ENCODE measurements at places on chromosomes 2 and 18.

GRCh38 chr2:55048508-55049042, 1.7 kb downstream of the RTN4 start:
- peak; percentile 68 for DNase-seq

DNA sequence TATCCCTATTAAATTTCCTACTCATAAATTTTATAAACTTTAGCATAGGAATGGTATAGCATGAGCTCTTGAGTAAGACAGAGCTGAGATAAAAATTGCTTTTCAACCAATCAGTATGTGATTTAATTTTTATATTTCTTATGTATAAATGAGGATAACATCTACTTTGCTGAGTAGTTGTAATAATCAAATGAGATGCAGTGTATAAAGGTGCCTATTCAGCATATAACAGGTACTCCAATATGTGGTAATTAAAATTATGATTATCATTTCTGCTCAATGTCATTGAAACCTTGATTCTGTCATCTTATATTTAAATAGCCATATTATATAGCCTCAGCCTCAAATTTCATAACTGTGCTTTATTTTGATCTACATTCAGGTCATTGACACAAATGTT, 700.4 kb upstream of the SLC8A1 start:
- DNase-seq: no peak

- no peak for DNase-seq
Observed at GRCh38 chr18:6546229-6546628, 131.5 kb upstream of the L3MBTL4 start.

DNA sequence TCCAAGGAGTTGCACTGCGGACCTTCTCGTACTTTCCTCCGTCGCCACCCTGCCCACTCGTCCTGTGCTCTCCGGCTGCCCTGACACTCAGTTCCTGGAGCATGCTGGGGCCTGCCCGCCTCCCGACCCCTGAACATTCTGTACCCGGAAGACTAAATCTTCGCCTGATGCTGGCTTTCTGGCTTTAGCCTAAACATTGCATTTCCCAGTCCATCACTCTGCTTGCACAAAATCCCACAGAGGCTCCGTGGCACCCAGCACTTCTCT, 550 bp upstream of the SFXN5 start:
- DNase-seq: no peak

GRCh38 chr2:3667151-3667631, 9.2 kb downstream of the ALLC start:
- peak; percentile 91 for DNase-seq

DNA sequence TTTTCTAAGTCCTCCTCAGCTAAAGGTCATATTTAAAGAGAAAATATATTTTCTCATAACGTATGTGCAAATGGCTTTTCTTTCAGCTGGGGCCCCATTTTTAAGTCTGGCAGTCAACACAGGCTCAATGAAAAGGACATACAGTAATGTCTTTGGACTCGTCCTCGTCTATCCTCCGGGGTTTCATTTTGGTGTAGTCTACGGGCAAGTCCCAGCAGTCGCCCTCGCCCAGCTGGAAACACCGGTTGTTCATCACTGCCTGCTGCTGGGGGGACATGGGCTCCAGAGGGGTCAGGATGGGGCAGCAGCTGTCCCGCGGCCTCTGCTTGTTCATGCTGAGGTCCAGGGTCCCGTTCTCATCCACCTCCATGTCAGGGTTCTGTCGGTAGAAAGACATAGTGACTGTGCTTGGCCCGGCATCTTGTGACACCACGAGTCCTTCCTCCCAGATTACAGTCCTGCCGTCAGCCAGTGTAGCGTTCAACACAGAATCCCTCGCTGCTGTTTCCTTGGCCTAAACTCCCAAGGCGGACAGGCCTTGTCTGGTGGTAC, 144.9 kb upstream of the PXDN start:
- DNase-seq: no peak

- DNase-seq: peak; percentile 47
Observed at GRCh38 chr2:216622526-216622925, 10.7 kb upstream of the IGFBP2 start.

GRCh38 chr2:26633351-26633945, 7.7 kb downstream of the CIB4 start:
- DNase-seq: no peak

DNA sequence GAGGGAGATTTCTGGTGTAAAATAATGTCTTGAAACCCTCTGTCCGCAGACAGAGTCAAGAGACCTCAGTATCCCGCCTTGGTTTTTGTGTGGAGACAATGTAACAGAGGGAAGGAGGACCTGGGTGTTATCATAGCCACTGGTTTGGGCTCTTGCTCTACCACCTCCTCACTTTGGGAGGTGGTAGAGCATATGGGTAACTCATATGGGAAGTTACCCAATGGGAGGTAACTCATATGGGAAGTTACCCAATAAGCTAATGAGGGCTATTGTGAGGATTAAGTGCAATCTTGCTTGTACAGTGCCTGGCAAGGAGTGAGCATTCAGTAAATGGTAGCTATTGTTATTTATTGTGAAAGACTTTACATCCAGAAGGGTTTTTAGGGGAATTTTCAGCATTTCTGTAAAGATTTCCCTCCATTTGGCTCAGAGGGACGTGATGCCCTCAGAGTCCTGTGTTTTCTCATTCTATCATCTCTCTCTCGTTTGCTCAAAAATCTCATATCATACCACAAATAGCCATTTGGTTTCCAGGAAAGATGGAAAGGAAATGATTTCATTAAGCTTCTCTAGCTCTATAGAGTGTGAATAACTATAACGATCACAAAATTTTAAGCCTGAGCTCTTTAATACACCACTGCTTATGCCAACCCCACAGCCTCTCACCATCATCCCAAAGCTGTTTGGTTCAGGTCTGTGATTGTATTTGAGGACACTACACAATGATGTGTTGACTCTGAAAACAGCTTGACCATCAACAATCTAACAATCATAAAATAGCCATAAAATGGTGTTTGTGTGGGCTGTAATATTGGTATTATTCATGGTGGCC, 307.7 kb downstream of the STK39 start:
- no peak for DNase-seq

DNA sequence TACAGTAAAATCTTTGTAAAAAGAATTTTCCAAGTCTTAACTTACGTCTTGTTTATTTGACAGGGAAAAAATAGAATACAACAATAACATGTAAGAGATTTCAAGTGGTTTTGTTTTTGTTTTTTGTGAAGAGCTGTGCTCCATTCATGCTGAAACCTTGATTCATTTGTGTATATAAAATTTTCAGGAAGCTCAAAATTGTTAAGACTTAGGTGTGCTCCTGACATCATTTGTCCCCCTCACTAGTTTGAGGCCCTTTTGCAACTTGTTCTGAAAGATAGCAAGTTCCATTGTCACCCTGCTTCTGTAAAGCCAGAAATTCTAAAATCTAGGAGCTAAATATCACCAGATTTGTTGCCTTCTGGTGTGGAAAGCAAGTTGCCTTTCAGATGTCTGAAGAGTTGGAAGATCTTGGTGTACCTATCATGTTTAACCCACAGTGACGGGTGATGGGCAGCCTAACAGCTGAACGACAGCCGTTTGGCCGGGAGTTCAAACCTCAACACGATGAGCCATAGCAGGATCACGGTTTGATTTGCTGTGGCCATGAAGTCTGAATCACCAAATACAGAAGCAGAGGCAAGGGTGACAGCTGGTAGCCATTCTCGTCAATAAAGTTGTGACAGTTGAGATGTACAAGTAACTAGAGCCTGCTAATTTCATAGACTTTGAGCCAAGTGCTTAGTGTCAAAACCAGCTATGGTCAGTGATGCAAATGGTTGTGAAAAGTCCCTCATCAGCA, 205.5 kb upstream of the SP5 start:
- no peak for DNase-seq

- no peak for DNase-seq
Observed at GRCh38 chr2:158391876-158392275, 64.7 kb downstream of the CCDC148 start.

DNA sequence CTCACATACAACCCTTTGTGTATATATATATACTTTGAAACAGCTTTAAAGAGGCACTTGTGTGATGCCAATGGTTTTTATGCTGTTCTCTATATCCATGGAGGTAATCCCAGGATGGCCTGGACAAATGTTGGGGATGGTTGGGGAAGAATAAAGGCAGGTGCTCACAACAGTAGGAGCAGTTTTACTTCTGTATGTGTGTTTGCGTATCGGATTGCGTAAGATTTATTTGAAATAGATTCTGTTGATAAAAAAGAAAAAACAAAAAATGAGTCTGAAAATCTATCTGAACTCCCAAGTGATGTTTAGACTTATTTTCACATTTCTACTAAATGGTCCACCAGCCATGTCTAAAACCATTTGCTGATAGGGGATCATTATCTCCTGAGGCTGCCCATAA, 29.3 kb downstream of the MRPL19 start:
- no peak for DNase-seq

GRCh38 chr2:7045601-7046590, 128.7 kb downstream of the RNF144A start:
- no peak for DNase-seq

GRCh38 chr2:222087998-222088397, 210.8 kb downstream of the PAX3 start:
- no peak for DNase-seq

GRCh38 chr2:127097841-127098651, 8.9 kb downstream of the BIN1 start:
- no peak for DNase-seq

DNA sequence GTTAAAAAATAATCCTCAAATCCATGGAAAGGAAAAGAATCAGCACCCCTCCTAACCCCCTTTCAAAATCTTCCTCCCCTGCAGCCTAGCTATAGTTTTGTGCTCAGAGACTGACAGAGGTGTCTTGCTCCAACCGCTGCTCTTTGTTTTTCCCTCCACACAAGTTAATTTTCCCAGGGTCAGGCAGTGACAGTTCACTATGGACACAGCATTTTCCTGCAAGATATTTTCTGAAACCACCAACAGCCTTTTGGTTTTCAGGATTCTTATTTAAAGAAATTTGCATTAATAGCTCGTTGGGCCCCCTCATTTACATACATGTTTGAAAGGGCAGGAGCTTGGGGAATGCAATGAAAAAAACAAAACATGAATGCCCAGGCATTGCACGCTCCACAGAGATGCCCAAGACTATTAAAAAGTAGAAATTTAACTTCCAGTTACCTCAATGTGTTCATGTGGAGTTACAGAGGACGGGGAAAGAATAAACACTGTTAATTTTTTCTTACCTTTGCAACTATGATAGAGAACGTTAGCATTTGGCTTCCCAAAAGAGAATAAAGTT, 71.4 kb upstream of the CXCR4 start:
- DNase-seq: no peak

- DNase-seq: peak; percentile 69
Observed at GRCh38 chr2:199955007-199955338, 318 bp downstream of the TYW5 start.

DNA sequence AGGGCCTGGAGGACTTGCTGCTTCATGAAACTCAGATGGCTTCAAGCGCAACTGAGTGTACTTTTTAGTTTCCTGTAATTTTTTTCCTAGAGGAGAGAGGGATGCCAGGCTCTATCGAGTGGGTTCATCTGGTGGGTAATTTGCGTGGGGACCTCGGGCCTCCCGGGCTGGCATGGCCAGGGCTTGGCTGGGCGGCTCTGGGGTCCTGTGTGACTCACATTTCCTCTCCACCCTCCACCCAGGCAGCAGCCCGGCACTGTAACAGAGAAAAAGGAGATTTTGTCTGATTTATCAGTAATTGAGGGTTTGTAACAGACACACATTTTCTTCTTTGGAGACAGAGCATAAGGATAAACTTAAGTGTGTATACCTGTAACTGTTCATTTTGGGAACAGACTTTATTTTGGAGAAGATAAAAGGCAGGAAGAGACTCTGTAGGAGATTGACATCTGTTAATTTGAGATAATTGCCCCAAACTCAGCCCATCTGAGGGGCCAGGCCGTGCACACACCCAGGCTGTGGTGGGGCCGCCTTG, 64.3 kb downstream of the NFATC1 start:
- DNase-seq: no peak

DNA sequence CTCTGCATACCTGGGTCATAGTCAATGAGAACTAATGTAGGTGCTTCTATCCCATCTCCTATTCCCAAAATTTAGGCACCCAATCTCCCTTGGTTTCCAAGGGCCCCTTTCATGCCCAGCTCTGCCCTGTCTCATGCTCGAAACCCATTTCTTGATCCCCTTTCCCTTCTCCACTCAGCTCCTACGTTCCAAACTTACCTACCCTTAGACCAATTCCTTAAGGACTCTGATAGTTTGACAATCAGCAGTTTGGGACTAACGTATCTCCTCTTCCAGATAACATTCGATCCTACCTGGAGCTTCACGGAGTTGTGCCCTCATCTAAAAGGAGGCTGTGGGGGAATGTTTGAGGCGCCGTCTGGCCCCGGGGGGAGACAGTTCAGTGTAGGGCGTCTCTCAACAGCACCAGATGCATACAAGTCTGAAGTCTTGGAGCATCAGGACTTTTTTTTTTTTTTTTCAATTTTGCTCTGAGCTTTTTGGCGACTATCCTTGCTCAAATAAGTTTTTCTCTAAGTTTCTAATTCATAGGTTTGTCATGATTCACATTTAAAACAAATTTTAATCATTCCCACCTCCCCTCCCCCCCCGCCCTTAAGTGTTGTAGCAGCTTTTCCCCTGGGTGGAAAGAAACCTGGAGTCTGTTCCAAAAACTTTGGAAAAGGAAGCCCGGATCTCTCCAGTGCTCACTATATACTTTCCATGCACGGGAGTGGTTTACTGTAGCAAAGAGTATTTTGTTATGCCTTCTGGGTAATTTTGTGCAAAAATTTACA, 141.2 kb upstream of the LGALSL start:
- DNase-seq: no peak
